ENCODE measurements at places on chromosomes 4 and X.

DNA sequence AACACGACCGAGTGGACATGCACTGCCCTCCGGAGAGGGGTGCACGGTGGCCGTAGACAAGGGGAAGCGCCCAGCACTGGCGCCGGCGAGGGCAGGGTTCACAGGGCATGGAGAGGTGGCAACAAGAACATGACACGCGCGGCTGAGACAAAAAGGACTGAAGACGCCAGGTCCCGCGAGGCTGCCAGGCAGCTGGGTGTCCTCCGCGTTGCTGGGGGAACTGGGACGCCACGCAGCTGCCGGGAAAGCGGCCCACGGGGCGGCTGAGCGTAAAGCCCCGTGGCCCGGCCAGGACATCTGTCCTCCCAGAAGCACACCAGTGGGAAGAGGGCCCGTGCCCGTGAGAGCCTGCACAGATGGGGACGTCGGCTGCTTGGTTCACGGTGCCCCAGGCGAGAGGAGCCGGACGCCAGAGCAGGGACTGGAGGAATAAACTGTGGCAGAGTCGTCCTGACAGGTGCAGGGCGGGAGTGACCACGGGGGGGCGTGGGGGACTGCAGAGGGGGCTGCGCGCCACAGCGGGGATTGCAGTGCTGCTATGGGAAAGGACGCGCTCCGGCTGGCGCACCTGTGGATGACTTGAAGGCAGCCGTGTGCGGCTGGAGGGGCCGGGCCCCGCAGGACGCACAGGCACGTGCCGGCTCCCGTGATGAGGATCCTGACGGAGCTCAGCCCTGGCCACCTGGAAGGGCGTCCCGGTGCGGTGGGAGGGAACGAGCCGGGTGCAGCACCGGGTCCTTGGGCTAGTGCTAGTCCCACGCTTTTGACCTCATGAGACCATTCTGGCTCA, 32.1 kb upstream of the GTPBP6 start:
- H3K36me3 ChIP-seq = peaks cover 6% of the 10 kb centered on the region
- H3K4me3 ChIP-seq = no peak overlapping the region
- H3K27ac ChIP-seq = no peak overlapping the region
- H3K4me1 ChIP-seq = peaks cover 5% of the 10 kb centered on the region

- DNase-seq = no peak
- no peak overlapping the region for H3K4me3 ChIP-seq
- H3K27me3 ChIP-seq = peaks cover 12% of the 10 kb centered on the region
- no peak overlapping the region for H3K27ac ChIP-seq
Observed at GRCh38 chrX:112714357-112714918, 34.7 kb upstream of the LHFPL1 start.

- DNase-seq = no peak
- H3K36me3 ChIP-seq = no peaks in the 10 kb centered on the region
- no peak overlapping the region for H3K27ac ChIP-seq
- no peak overlapping the region for H3K4me3 ChIP-seq
Observed at GRCh38 chr4:118260309-118260708, 92.5 kb downstream of the PRSS12 start.

DNA sequence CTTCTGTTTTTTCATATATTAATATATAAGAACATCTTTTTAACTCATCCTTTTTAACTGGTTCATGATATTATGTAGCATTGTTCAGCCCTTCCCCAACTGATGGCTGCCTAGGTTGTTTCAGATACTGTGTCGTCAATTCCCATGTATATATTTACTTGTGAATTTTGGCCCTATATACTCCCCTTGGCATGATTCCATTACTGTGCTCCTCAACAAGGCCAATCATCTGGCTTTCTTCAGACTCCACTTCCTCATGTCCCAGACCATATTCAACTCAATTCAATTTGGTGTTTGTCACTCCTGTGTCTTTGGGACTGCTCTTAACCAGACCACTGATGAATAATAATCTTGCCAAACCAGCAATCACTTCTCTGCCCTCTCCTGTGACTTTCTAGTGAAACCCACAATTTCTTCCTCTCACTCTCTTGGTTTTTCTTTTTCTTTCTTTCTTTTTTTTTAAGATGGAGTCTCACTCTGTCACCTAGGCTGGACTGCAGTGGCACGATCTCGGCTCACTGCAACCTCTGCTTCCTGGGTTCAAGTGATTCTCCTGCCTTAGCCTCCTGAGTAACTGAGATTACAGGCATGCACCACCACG, 2.7 kb upstream of the WDR45 start:
- no peak for DNase-seq
- peaks cover 8% of the 10 kb centered on the region for H3K36me3 ChIP-seq
- H3K4me1 ChIP-seq = peaks cover 13% of the 10 kb centered on the region
- no peaks in the 10 kb centered on the region for H3K27me3 ChIP-seq

- peaks cover 22% of the 10 kb centered on the region for H3K4me1 ChIP-seq
- no peak for DNase-seq
- no peak overlapping the region for H3K4me3 ChIP-seq
Observed at GRCh38 chr4:147826288-147826646, 94.4 kb downstream of the ARHGAP10 start.

- H3K27me3 ChIP-seq = no peaks in the 10 kb centered on the region
- H3K4me1 ChIP-seq = no peaks in the 10 kb centered on the region
- no peak overlapping the region for H3K27ac ChIP-seq
- DNase-seq = no peak
- H3K36me3 ChIP-seq = no peaks in the 10 kb centered on the region
Observed at GRCh38 chr4:15390494-15390893, 37.3 kb upstream of the C1QTNF7 start.

- no peak overlapping the region for H3K4me3 ChIP-seq
- peaks cover 2% of the 10 kb centered on the region for H3K36me3 ChIP-seq
- no peak overlapping the region for H3K27ac ChIP-seq
- H3K27me3 ChIP-seq = no peaks in the 10 kb centered on the region
- peaks cover 10% of the 10 kb centered on the region for H3K4me1 ChIP-seq
- no peak for DNase-seq
Observed at GRCh38 chrX:2901367-2902036, 27.6 kb downstream of the ARSD start.

GRCh38 chr4:184136525-184136924, 81.1 kb downstream of the ENPP6 start:
- DNase-seq = no peak
- no peaks in the 10 kb centered on the region for H3K4me1 ChIP-seq
- no peaks in the 10 kb centered on the region for H3K36me3 ChIP-seq
- peaks cover 34% of the 10 kb centered on the region for H3K27me3 ChIP-seq

GRCh38 chr4:185764876-185765275, 47.1 kb downstream of the SORBS2 start:
- no peaks in the 10 kb centered on the region for H3K36me3 ChIP-seq
- no peak overlapping the region for H3K4me3 ChIP-seq
- H3K4me1 ChIP-seq = no peaks in the 10 kb centered on the region
- H3K27me3 ChIP-seq = peaks cover 9% of the 10 kb centered on the region

GRCh38 chrX:12153741-12154140, 15.5 kb downstream of the FRMPD4 start:
- H3K36me3 ChIP-seq = no peaks in the 10 kb centered on the region
- no peak for DNase-seq
- no peaks in the 10 kb centered on the region for H3K4me1 ChIP-seq
- no peak overlapping the region for H3K4me3 ChIP-seq

- no peak overlapping the region for H3K4me3 ChIP-seq
- no peak overlapping the region for H3K27ac ChIP-seq
- peaks cover 41% of the 10 kb centered on the region for H3K27me3 ChIP-seq
- H3K4me1 ChIP-seq = no peaks in the 10 kb centered on the region
Observed at GRCh38 chr4:145951931-145952330, 13.3 kb upstream of the ZNF827 start.
